ENCODE measurements at places on chromosomes 5 and 9. TPM values are rescaled to one million over a fixed set of nuclear protein-coding genes. Genes with fewer than 3 reads are reported as not detected.

GRCh38 chr9:116390303-116391228 lies 237.0 kb downstream of the PAPPA start:
- DNase-seq, result no peak

DNA sequence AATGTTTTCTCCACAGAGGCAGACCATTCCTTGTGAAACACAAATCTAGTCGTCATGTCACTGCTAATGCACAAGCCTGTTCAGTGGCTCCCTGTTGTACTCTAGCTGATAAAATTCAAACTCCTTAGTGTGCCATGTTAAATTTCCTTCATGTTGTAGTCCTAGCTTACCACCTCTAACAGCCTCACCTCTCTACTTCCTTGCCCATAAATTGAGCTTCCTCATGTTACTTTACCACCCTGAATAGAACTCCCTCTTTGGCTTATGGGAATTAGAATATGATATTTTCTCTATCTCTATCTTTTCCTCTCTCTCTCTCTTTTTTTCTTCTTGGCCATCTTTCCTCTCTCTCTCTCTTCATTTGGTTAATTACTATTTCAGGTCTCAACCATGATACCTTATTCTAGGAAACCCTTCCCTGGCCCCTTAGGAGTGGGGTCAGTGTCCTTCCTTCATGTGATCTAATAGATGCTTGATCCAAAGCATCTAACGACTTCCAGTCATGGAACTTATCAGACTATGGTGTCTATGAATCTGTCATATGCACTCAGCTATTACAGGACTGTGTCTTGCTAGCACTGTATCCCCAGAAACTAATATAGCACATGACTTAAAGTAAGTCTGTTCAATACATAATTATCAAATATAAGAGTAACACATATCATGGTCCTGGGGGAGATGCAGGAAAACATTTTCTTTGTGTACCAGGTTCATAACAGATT lies 31.5 kb upstream of the ALDH1A1 start:
- no peak for DNase-seq

LTC4S gene
- total RNA-seq, result not detected

DNA sequence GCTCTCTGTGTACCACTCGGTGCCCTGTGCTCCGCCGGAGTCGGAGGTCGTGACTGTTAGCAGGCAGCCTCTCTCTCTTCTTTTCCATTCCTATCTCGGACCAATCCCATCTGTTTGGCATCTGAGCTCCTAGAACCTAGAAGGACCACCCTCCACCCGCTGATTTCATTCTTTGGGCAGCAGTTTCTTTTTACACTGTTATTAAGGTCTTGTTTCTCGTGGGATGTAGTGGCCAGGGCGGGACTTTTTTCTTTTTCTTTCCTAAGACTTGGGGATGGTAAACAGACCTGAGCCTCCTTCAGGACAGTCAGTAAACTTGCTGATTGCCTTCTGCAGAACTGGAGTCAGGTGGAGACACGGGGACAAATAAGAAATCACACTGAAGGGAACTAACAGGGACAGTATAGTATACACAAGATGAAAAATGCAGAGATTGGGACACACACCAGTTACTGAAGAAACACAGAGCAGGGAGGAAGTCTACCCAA lies 500 bp downstream of the URM1 start:
- no peak for DNase-seq

CREB3 gene
- total RNA-seq, result 87.9 TPM

DNA sequence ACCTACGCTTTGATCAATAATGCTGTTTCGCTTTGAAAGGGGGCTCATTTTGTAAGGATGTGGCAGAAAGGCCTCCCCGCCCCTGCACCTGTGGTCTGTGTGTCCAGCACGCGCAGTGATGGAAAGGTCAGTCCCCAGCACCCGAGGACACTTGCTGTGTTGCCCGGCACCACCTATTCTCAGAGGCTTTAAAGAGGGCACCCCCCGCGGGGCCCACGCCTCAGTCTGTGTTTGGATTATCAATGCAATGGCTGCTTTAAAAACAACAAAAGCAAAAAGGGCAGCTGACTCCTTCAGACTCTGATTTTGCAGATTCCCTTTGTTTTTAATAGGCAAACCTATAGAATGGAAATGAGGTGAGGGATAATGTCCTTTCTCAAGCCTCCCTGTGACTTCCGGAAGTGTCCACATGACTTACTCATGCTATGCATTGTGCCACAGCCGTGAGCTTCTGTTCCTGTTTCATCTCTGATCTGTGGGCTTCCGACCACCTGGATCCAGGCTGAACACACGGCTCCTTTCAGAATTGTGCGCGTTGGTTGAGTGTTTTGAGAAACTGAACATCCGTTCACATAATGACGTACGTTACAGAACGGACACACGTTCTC lies 416.2 kb downstream of the IRX2 start:
- DNase-seq, result no peak

DNA sequence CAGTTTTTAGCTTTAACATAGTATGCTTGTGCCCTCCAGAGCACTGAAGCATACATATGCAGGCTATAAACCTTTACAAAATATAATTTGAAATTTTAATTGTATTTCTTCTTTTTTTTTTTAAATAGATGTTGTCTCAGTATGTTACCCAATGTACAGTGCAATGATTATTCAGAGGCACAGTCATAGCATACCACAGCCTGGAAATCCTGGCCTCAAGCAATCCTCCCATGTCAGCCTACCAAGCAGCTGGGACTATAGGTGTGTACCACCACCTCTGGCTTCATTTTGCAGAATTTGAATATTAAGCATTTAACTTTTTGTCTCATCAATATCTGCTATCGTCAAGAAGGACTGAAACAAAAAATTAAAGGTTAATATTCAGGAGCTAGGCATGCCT lies 16.9 kb upstream of the ZNF782 start:
- peak; percentile 36 for DNase-seq

GRCh38 chr5:96590796-96591195 lies 71.4 kb upstream of the CAST start:
- no peak for DNase-seq

DNA sequence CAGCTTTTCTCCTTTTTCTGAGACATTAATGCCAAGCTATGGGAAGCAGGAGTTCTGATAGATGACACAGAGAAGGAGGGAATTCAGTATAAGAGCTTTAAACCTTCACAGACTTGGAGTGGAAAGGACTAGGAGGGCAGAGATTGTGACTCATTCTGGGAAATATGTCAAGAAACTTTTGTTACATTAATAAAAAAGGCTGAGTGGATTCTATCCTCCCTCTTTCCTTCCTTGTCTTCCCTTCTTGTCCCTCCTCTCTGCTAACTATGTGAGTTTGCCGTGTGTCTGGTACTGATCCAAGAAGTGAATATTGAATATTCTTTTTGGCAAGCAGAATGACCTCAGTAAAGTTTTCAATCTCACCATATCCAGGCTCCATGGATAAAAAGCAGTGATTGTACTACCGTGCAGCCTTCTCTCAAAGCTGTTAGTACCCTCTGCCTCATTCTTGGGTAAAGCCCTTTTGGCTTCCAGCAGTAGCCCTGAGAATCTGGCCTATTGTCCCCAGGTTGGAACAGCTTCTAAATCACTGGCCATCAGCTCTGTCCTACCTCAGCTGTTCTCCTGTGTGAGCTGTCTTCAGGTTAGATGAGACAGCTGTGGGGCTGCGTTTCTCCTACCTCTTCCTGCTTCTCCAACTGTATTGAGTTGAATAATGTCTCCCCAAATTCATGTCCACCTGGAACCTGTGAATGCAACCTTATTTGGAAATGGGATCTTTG lies 73.9 kb downstream of the ATG10 start:
- DNase-seq, result peak; percentile 75

GRCh38 chr5:6158974-6159831 lies 219.1 kb downstream of the MED10 start:
- DNase-seq, result peak; percentile 86

SCGB3A1 gene
- total RNA-seq, result not detected

GRCh38 chr9:82375041-82375440 lies 386.5 kb downstream of the SPATA31D1 start:
- no peak for DNase-seq

GRCh38 chr9:125815568-125815967 lies 68.4 kb downstream of the PBX3 start:
- DNase-seq, result peak; percentile 26

DNA sequence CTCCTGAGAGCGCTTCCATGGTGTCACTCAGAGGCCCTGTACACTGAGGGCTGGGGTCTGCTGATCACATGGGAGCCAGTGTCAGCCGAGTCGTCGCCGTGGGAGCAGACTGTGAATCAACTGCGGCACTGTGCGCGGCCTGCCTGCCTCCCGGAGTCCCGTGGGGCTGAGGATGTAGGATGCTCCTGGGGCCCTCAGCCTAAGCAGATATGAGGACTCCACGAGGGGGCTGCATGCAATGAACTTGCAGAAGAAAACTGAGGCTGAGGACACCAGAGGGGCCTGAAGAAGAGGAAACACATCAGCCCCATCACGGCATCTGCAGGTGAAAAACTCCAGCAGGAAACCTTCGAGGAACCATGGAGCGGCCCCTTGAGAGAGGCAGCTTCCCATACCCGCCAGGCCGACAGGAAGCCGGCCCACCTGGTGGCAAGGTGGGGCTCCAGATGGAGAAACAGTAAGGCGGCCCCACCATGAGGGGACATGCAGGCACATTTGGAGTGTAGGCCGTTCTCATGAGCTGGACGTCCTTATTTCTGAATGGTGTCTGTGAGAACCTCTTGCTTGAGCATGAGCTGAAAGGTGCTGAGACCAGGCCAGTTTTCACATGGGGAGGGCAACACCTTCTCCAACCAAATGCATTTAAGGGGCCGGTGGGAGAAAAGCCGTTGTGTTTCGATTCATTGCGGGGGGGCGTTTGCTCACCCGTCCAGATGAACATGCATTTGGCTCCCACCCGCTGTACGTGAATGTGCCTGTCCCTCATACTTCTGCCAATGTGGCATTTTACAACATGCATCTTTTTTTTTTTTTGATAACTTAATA lies 35.2 kb upstream of the ADAMTS2 start:
- DNase-seq, result no peak

DNA sequence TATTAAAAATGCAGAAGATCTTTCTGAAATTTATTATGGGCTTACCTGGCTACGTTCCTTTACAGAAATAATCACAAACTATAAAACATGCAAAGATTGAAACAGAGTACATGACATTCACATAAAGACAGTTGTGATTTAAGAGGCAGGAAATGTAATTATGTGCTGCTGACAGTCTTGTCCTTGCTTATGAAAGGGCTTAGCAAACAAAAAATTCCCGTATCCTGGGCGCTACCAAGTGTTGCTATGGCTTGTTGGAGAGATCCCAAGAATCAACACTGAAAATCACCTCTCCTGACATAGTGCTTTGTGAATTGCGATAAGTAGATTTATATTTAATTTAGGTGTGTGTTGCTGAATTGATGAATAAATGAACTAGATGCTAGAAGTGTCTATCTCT lies 352.5 kb upstream of the C9orf72 start:
- DNase-seq, result no peak

IL4 gene
- total RNA-seq, result not detected

- no peak for DNase-seq
Observed at GRCh38 chr5:7678030-7678429, 172.9 kb downstream of the CFAP90 start.

GRCh38 chr5:90308787-90309585 lies 100.6 kb downstream of the CETN3 start:
- no peak for DNase-seq

PCDHA1 gene
- total RNA-seq, result 0.06 TPM

PRSS3 gene
- total RNA-seq, result not detected

DNA sequence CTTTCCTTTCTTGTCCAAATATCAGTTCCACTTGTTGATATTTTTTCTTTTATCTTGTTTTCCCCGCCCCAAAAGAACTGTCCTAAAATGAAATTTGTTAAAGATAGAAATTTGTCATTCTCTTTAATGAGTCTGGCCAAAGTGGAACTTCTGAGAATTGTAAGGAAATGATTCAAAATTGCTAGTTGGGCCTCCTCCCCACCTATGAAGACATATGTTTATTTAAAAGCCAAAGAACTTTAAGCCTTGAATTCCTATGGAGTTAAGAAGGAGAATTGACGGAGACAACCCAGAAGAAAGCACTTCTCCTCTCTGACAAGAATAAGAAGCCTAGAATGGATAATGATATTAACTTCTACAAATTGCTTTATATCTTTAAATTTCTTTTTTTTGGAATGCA lies 59.1 kb upstream of the ALDH1A1 start:
- DNase-seq, result no peak

GRCh38 chr5:169268019-169268418 lies 32.9 kb downstream of the SLIT3 start:
- DNase-seq, result no peak

GRCh38 chr9:21931428-21931827 lies 62.8 kb downstream of the CDKN2A start:
- DNase-seq, result peak; percentile 58

ANKRD18A gene
- 0.34 TPM for total RNA-seq

GARIN3 gene
- total RNA-seq, result not detected

- peak; percentile 20 for DNase-seq
Observed at GRCh38 chr9:94269264-94269663, 10.2 kb downstream of the ZNF169 start.

FNBP1 gene
- 11.5 TPM for total RNA-seq

SAXO1 gene
- 0.06 TPM for total RNA-seq

DNA sequence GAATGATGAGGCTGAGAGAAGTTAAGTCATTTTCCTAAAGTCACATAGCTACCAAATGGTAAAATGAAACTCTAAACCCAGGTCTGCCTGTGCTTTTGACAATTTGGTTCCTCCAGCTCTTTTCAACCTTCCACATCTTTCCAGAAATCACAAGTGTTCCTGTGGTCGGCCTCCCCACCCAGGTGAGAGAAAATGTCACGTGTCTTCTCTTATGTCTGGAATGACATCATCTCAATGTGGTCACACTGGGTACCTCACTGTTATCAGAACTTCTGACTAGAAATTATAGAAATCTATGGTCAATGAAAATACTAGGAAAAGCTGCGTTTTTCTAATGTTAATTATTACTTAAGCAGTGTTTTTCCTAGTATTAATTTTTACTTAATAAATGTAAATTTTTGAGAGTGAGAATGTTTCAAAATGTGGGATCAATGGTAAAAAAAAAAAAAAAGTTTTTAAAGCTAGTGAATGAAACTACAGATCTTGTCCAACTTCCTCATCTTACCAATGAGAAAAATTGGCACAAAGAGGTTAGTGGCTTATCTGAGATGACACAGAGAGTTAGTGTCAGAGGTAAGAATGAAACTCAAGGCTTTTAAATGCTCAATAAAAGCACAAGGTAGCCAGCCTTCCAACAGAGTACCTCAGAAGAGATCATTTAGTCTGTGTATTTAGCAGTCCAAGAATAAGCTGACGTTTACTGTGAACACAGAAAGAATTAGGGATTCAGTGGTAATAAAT lies 228.7 kb upstream of the NR4A3 start:
- DNase-seq, result no peak

RFESD gene
- 1.9 TPM for total RNA-seq

IPPK gene
- total RNA-seq, result 13.1 TPM

GRCh38 chr5:40410231-40410861 lies 269.4 kb upstream of the PTGER4 start:
- peak; percentile 97 for DNase-seq
